ENCODE measurements at places on chromosomes 2 and 18.

DNA sequence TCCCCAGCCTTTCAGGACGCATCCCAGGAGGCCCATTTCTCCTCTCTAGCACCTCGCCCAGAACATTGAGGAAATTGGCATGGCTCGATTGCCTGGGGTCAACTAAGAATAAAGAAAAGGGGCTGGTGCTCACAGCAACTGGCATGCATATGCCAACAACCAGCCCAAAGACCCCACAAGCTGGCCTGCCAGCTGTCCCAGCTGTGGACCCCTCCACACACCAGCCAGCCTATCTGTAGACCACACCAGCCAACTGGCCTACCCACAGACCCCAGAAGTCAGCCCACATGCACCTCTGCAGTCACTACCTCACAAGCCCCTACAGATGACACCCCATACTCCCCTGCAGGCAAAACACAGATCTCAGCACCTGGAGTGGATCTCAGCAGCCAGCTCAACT is 123.8 kb upstream of the ID2 start:
- no peak for DNase-seq

GRCh38 chr2:218300141-218300540 is 7.8 kb upstream of the TMBIM1 start:
- no peak for DNase-seq

- no peak for DNase-seq
Measured at GRCh38 chr2:31922542-31923408, 88.0 kb downstream of the MEMO1 start.

- no peak for DNase-seq
Measured at GRCh38 chr18:45999536-45999935, 32.4 kb upstream of the EPG5 start.

- DNase-seq: no peak
Measured at GRCh38 chr18:13362607-13363006, 144.0 kb downstream of the LDLRAD4 start.

- DNase-seq: no peak
Measured at GRCh38 chr2:70728128-70728527, 39.9 kb downstream of the ADD2 start.

DNA sequence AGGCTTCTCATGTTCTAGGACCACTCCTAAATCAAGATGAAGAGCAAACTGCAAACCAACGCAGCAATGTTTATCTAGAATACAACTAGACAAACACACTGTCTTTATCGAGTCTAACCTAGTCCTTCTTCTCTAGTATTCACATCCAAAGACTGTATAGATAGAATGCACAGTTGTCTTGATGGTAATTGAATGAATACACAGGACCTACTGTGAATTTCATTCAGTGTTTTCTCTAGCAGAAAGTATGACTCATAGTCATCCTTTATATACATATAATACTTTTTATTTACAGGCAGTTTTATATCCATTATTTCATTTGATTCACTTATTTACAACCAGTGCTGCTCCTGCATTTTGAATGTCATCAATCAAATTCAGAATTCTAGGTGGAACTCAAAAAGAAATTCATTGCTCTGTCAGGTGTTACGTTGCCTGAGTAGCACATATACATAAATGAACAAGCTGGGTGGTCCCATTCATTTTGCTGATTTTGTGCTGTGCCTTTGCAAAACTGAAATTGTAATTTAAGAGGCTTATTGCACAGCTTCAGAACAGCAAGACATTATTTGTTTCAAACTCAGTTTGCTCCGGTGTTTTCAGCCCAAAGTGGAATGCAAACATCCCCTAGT is 374.8 kb downstream of the EPHA4 start:
- no peak for DNase-seq

DNA sequence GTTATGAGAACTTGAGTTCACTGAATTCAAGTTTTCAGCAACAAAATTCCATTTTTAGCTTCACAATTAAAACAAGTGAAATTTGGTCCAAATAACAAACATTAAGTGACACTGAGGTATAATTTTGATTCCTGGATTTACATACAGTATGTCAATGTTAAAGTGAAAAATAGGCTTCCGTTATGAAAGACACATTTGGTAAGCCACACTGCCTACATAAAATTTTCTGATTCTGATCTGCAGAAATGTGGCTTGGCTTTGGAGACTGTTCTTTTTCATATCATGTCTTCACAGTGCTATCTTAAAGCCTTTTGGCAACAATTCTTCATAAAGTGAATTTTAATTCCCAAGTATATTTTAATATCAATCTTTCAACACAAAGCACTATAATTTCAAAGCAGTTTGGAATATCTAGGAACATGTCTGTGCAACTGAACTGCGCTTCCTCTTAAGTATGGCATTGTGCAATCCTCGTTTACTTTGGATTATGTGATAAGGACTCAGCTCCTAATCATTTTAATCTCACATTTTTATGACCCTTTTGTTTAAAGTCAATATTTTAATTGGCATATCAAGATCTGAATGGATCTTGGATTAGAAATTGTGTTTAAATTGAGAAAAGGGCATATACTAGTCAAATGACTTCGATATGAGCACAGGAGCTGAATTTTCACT is 60.0 kb downstream of the RBMS1 start:
- no peak for DNase-seq

GRCh38 chr2:138901530-138901929 is 121.3 kb upstream of the NXPH2 start:
- DNase-seq: no peak
